NCI-H187 (cell line): ENCODE measurements at places on chromosomes 16 and 17.
A peak's percentile ranks its signal among the peaks of the same experiment; 100 is the strongest.

- DNase-seq = no peak
These were observed 52.6 kb upstream of the TRAP1 start for GRCh38 chr16:3769942-3770341.

- no peak for DNase-seq
These were observed 437.8 kb downstream of the SLC39A11 start for GRCh38 chr17:72654706-72655105.

DNA sequence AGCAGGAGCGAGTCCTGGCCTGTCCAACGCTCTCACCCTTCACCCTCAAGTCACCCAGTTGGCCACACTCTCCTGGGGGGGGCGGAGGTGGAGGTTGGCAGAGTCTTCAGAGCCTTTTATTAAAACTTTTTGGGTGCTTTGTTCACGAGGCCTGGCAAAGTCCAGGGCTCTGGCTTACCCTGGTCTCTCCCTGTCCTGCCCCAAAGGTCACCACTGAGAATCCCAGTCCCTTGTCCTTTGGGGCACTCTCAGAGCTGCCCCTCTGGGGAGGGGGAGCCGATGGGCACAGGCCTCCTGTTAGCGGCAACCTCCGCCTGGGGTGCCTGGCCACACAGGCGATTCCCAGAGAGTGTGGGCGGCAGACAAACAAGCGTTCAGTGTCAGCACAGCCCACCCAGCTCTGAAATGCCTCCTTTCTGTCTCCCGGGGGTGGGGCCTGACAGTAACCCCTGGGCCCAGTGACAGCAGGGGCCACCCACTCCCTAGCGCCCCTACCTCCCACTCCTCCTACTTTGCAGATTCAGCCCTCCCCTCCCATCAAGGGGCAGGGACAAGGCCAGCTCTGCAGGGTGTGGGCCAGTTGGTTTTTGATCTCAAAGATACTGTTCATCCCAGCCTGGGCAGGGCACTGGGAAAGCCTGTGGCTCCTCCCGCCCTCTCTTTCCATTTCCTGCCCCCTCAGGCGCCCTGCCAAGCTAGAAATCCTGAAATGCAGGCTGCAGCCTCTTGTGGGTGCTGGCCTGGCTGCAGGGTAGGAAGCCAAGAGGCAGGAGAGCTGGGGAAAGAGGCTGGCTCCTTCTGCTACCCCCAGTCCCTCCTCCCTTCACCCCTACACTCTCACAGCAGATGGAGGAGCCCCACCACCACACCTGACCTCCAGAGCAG, 36.6 kb upstream of the EMP2 start:
- no peak for DNase-seq

DNA sequence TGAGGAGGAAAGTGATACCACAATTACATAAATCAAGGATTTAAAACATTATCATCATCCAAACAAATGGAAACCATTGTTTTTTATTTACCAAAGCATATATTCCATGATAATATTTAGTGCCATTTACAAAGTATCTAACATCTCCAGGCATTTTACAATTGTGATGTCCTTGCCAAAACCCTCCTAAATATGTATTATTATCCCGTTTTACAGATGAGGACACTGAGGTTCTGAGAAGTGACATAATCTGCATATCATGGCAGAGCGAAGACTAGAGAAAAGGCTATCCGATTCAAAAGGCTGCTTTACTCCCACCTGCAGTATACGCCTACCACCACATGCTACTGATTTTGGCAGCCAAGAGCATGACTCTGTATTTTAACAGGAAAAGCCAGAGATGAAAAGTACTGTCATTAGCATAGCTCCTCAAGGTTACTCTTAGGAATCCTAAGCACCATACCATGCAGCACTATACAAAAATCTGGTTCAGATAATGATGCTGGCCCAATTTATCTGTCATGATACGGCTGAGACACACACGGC, 301.4 kb downstream of the CA10 start:
- DNase-seq = no peak

DNA sequence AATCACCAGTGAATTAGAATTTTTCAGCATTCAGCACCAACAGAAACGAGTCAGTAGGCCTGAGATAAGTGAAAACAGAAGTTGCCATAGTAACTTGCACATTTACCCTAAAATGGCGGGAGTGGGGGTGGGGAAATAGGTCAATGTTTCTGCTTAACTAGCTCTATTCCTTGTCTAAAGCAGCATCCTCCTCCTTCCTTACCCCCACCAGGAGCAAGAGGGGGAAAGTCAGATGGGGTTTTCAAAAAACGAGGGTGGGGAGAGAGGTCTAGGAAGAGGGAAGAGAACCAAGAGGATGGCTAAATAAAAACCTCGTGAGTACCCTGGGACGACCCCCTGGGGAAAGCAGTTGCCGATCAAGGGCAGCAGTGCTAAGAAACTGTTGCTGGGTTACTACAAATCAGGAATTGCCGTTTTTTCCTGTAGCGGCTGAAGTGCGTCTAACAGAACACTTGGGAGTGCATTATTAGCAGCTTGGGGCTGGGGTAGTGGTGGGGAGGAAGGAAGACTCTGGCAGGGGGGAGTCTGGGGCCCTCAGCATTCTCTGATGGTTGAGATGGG, 34.4 kb upstream of the MNT start:
- peak; percentile 74 for DNase-seq
